Vagina (tissue), 2 donors: ENCODE measurements at places on chromosomes 1 and 21.

GRCh38 chr1:165364568-165365133 is 8.1 kb upstream of the LMX1A start:
- DNase-seq: no peak

DNA sequence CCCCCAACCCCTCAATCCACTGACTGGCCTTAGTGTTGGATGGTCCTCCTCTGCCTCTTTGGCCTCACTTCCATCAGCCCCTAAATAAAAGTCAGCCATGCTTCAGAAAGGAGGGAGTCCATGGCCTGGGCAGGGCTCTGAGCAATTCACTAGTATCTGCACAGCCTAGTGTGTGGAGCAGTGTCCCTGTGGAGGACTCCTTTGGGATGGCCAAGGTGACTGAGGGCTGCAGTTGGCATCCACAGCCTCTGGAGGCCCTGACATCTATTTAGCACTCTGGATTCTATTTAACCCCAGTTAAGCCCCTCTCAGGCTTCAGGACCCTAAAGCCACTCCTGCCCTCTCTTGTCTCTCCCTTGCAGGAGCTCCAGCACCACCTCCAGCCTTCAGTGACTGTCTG is 3.6 kb downstream of the THEM5 start:
- DNase-seq: no peak

- DNase-seq: no peak
Measured at GRCh38 chr1:43288058-43288784, 2.8 kb upstream of the C1orf210 start.

GRCh38 chr1:212754680-212755079 is 36.9 kb downstream of the NSL1 start:
- no peak for DNase-seq

DNA sequence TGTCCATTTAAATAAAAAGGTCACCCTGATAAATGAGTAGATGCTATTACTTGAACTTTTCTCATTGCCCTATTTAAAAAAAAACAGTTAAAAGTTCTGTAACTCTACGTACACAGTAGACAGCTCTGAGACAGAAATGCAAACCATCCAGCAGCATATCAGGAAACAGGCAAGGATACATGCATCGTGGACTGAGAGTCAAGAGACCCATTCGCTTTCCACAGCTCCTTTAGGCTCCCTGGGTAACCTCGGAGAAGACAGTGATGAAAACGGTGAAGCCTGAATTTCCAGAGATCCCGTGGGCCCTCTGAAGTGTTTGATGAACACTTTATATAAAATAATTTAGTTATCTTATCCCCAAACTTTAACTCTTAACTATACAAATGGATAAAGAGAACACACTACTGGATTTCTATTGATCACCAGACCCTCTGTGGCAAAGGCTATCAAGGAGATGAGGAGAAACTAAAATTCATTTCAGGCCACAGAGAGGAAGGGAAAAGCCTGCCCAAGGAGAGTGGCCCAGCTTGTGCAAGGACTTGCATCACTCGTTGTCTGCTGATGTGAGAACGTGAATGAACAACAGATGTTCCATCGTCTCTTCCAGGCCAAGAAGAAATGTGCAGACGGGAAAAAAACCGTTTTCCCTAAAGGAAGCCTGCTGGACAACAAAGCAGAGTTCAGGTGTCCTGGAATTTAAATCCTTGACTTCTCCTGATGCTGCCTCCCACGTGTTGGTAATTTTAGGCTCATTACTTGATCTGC is 131.0 kb downstream of the TGFBR3 start:
- DNase-seq: no peak

- no peak for DNase-seq
Measured at GRCh38 chr1:62196086-62196690, 1.5 kb downstream of the L1TD1 start.

DNA sequence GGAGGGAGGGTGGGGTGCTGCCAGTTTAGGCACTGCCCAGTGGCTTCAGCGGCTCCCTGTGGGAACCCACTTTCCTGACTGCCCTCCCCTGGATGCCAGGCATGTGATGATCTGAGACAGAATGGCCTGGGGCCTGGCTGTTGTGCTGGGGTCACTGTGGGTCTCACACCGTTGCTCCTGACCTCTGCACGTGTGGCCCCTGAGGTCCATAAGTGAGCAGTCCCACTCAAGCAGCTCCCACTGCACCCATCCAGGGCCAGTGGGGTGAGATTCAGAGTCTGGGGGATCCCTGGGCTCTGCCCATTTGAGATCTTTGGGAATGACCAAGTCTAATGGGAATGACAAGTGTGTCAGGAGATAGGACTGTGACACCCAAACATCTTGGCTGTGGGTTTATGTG is 18.0 kb downstream of the PODN start:
- DNase-seq: no peak

- no peak for DNase-seq
Measured at GRCh38 chr1:197954718-197955418, 37.7 kb downstream of the LHX9 start.

DNA sequence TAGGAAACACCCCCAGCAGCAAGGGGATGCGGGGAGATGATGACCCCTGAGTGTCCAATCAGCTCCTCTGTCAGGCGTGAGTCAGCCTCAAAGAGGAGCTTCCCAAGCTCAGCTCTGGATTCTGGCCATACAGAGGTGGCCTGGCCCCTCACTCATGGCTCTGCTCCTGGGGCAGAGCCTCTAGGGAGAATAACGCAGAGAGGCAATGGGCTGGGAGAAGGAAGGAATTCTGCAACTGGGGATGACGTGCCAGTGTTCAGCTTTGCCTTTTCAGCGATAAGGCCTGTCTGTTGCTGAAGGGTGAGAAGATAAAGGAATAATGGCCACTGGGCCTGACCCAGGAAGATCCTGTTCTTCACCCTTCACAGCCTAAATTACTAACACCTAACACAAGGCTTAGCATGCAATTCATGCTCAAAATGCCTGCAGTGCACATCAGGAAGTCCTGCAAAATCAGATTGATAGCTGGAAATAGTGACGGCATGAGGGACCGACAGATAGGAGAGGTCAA is 92.2 kb downstream of the TBX19 start:
- DNase-seq: no peak
